ENCODE measurements at places on chromosomes 1 and 21.

DNA sequence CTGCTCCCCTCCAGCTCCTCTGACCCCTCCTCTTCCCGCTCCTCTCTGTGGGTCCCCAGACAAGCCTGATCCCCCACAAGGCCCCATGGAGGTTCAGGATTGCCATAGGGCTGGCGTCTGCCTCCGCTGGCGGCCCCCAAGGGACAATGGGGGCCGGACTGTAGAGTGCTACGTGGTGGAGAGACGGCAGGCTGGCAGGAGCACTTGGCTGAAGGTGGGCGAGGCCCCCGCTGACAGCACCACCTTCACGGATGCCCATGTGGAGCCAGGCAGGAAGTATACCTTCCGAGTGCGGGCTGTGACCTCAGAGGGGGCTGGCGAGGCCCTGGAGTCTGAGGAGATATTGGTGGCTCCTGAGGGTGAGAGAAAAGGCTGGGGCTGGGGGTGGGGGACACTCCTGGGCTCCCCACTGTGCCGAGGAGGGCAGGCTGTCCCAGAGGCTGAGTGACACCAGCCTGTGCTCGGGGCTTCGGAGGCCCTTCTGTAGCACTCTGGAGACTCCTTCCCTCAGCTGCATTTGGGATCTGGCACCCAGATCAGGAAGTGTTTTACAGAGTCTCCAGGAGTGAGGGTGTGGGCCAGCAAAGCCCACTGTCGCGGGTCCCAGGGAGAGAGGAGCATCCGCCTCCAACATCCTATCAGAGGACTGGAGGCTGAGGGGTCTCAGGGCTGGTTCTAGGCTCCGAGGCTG, 25.9 kb downstream of the IGFN1 start:
- no peak for DNase-seq

- no peak for DNase-seq
Measured at GRCh38 chr1:67611846-67612245, 73.2 kb upstream of the GADD45A start.

DNA sequence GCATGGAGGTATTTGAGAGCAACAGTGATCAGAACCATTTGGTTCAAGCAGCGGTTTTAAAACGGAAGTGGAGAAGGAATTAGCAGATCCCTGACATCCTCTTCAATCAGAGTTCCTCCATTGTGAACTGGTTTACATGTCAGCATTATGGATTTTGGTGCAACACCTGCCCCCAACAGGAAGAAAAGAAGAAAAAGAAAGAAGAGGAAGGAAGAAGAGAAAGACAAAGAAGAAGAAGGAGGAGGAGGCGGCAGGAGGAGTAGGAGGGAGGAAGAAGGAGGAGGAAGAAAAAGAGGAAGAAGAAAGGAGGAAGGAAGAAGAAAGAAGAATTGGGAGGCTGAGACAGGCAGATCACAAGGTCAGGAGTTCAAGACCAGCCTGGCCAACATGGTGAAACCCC, 17.4 kb downstream of the NDUFS5 start:
- peak; percentile 30 for DNase-seq

DNA sequence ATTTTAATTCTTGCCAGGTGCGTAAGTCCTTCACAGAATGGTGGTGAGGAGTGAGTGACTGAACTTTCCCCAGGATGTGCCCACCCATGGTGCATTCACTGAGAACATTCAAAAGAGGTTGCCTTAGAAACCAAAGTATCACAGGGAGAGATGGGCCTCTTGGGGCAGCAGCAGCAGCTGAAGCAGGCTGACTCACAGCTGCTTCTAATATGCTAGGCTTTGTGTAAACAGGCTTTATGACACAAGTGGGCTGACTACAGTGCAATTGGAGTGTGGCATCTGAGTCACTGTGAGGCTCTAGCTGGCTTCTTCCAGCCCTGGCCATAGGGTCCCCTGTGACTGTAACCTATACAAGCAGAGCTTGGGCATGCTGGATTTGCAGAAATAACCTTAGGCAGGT, 12.6 kb downstream of the PIGP start:
- DNase-seq, result peak; percentile 70

GRCh38 chr1:63327417-63328054, 5.2 kb downstream of the FOXD3 start:
- peak; percentile 85 for DNase-seq

DNA sequence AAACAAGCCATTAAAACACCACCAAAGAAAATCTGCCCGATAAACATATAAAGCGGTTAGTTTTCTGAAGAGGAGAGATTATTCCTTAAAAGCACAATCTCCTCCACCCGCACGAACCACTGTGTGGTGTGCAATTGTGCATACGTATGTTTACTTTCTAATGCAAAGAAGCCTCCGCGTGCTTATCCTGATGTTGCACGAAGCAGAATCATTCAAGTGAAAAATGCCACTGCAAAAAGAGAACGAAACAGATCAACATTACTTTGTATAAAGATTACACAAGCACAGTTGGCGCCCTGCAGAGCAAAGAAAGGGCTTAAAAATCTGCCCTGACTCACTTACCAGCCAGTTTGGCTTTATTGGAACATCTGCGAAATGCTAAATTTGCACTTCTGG, 166.8 kb downstream of the ZNF281 start:
- DNase-seq, result no peak

DNA sequence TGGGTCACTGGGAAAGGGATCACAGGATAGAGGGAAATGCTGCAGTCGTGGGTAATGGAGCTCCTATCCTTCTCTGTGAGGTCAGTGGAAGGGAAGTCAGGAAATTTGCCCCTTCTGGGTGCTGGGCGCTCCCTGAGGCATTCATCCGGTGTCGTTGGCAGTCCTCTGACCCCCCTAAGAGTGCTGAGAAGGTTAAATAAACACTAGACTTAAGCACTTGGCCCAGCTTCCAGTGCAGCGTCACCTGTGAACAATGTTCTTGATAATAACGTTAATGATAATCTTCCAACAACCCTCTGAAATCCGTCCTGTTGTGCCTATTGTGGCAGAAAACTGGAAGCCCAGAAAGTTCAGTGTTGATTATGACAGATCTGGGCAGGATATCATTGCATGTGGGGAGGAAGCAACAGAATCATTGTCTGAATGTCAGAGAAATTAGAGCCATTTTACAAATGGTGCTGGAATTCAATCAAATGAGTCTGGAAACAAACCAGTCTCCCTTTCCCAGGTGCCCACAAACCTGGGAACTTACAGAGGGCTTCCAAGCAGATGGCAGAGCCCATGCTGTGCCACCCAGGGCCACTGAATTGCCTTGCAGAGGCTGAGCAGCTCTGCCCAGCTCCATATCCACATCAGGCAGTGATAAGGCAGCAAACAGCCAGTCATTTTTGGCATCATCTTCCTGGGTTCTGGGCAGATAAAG, 216.8 kb downstream of the KAZN start:
- DNase-seq, result no peak

GRCh38 chr1:176601348-176601747, 138.4 kb downstream of the PAPPA2 start:
- no peak for DNase-seq

- no peak for DNase-seq
Measured at GRCh38 chr1:208868554-208868953, 624.4 kb upstream of the PLXNA2 start.

DNA sequence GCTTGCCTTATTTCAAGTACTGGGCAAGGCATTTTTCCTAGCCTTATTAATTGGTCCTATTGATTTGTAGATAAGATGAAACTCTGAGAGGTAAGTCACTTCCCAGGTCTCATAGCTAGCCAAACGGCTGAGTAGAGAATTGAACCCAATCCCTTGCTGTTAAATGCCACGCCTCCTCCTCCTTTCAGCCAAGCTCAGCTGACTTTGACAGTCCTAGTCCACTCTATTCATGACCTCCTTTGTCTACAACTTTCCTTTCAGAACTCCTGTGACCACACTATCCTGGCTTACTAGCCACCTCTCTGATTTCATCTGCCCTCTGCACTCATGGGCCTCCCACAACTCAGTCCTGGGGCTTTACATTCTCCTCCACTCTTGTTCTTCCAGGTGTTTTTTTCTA, 3.9 kb upstream of the NGF start:
- no peak for DNase-seq

GRCh38 chr1:73778471-73778870, 419.5 kb downstream of the LRRIQ3 start:
- no peak for DNase-seq

GRCh38 chr1:55320891-55321290, 105.7 kb upstream of the USP24 start:
- DNase-seq, result no peak

DNA sequence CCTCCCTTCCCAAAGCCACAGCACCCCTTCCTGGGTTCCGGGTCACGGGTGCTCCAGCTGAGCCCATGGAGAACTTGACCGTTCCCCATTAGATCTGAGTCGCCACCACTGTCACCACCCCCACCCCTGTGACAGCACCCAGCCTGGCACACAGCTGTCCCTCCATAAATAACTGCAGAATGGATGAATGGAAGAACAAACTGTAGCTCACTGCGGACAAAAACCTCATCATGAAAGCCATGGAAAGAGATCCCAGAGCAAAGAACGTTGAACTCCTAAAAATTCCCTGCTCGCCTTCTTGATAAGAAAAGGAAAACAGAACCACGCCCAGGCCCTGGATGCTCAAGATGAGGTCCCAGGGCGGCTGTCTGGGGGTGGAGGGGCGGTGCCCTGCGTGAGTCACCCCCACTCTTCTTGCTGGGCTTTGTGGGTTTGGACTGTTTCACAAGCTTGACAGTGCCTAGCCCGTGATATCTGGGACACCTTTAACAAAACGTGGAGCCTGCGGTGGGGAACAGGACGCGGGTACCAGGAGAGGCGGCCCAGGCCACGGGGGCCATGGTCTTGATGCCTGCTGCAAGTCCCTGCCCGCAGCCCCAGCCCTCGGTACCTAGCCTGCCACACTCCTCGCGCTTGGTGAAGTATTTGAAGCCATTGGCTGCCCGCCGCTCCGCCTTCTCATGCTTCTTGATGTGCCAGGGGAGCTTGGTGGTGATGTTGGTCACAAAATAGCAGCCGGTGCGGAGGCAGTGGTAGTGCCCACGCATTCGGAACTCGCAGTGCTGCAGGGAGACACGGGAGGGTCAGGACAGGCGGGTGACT, 151.9 kb downstream of the CASZ1 start:
- DNase-seq, result peak; percentile 33

- no peak for DNase-seq
Measured at GRCh38 chr1:223215026-223215425, 72.0 kb upstream of the TLR5 start.

DNA sequence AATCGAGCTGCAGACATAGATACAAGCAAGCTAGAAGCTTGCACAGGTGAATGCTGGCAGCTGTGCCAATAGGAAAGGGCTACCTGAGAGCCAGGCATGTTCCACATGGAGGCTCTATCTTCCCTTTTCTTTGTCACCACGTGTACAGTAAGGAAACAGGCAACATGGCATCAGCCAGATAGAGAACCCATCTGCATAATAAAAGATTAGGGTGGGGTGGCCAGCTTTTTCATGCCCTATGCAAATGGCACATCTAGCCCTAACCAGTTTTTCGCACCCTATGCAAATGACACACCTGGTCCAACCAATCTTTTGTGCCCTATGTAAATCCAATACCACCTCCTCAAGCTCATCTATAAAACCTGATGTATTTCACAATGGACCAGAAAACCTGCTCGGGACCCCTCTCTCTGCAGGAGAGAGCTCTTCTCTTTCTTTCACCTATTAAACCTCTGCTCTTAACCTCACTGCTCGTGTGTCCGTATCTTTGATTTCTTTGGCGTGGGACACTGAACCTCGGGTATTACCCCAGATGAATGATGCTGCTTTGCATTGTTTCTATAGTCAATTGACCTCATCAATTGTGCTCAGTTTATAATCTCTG, 93.9 kb downstream of the SLC30A10 start:
- DNase-seq, result no peak

- DNase-seq, result no peak
Measured at GRCh38 chr1:160460683-160461287, 60.4 kb downstream of the VANGL2 start.

- DNase-seq, result no peak
Measured at GRCh38 chr1:26129778-26130177, 18.2 kb downstream of the PDIK1L start.

GRCh38 chr1:215797859-215798258, 230.8 kb downstream of the KCTD3 start:
- no peak for DNase-seq

- DNase-seq, result no peak
Measured at GRCh38 chr1:53332186-53332564, 4.3 kb upstream of the LRP8 start.

GRCh38 chr21:44012474-44013379, 618 bp downstream of the TRAPPC10 start:
- peak; percentile 90 for DNase-seq
